ENCODE measurements at places on chromosomes 1 and 21. TPM values are rescaled to one million over a fixed set of nuclear protein-coding genes. Genes with fewer than 3 reads are reported as not detected.

- DNase-seq = no peak
- H3K27ac ChIP-seq = no peak overlapping the region
- no peaks in the 10 kb centered on the region for H3K27me3 ChIP-seq
- no peak overlapping the region for H3K4me3 ChIP-seq
- H3K36me3 ChIP-seq = no peaks in the 10 kb centered on the region
Measured at GRCh38 chr1:153466908-153467307, 6.5 kb upstream of the S100A7 start.

DNA sequence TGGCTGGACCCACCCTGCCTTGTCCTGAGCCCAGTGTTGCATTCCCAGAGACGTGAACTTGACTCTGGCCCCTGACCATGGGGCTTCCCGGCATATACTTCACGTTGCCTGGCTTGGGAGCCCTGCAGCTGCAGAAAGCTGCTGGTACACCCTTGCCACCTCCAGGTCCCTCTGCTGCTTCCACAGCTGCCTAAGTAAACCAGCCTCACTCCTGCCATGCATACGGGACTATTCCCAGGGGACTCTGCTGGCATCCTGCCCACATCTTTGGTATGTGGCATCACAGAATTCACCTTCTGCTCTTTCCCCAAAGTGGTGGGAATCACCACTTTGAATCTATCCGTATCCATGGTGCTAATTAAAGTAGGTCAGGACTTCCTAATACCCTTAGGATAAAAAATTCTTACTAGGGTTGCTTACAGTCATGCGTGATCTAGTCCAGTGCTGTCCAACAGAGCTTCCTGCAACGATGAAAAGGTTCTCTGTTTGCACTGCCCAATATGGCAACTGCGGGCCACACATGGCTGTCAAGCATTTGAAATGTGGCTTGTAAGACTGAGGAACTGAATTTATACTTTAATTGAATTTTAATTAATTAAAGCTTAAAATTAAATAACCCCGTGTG, 203.0 kb downstream of the GRIK3 start:
- peaks cover 25% of the 10 kb centered on the region for H3K27me3 ChIP-seq
- no peaks in the 10 kb centered on the region for H3K36me3 ChIP-seq
- no peak overlapping the region for H3K4me3 ChIP-seq
- DNase-seq = no peak
- peaks cover 28% of the 10 kb centered on the region for H3K4me1 ChIP-seq

DNA sequence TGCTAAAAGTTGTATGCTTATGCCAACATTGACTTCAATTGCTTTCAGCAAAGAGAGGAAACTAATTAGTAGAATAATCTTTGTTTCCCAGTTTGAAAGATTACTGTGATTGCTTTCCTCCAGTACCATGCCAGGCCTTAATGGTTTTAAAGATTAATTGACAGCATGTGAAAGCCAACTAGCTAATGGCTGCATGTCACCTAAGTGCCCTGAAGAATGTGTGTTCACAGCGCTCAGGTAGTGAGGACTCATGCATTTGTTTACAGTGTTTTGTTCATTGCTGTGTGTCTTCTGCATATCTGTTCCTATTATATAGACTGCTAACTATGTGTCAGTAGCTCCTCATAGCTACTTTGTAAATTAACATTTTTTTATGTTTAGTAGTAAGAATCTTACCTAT, 335.6 kb downstream of the LRRIQ3 start:
- H3K36me3 ChIP-seq = no peaks in the 10 kb centered on the region
- no peaks in the 10 kb centered on the region for H3K4me1 ChIP-seq
- H3K27me3 ChIP-seq = no peaks in the 10 kb centered on the region

GRCh38 chr21:17440969-17441368, 71.9 kb upstream of the CXADR start:
- no peaks in the 10 kb centered on the region for H3K27me3 ChIP-seq
- peak overlapping the region; percentile 21 for H3K4me3 ChIP-seq
- H3K36me3 ChIP-seq = no peaks in the 10 kb centered on the region
- H3K27ac ChIP-seq = peak overlapping the region; percentile 84

GRCh38 chr1:216600730-216601609, 122.3 kb downstream of the ESRRG start:
- no peaks in the 10 kb centered on the region for H3K27me3 ChIP-seq
- H3K4me3 ChIP-seq = peak overlapping the region; percentile 64
- no peaks in the 10 kb centered on the region for H3K36me3 ChIP-seq
- H3K27ac ChIP-seq = 0 out of 2 replicates have a peak overlapping the region, but pooled peaks have one; percentile 33
- H3K4me1 ChIP-seq = no peaks in the 10 kb centered on the region
- peak; percentile 37 for DNase-seq

DNA sequence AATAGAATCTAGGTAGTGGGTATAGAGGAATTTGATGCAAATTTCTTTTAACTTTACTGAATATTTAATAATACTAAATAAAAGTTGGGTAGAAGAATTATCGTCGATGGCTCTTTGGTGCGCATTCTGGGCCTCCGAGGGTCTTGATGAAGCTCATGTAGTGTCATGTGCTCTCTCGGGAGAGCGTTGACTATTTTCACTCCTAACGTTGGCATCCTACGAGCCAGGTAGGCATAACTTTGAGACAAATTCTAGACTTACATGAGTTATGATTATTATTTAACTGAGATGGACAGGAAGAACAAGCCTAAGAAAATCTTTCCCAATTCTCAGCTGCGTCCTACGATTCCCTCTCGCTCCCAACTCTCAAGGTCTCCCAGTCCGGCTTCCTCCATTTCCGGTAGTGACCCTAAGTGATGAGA, 550 bp upstream of the PCAT6 start:
- H3K27me3 ChIP-seq = no peaks in the 10 kb centered on the region
- H3K4me3 ChIP-seq = peak overlapping the region; percentile 86
- DNase-seq = no peak
- 0 out of 2 replicates have a peak overlapping the region, but pooled peaks have one; percentile 12 for H3K27ac ChIP-seq

GRCh38 chr1:192787914-192788585, 20.8 kb upstream of the RGS2 start:
- H3K27ac ChIP-seq = no peak overlapping the region
- H3K27me3 ChIP-seq = no peaks in the 10 kb centered on the region
- H3K4me3 ChIP-seq = no peak overlapping the region
- H3K4me1 ChIP-seq = no peaks in the 10 kb centered on the region
- DNase-seq = no peak

GRCh38 chr1:20882837-20883236, 95.7 kb upstream of the HP1BP3 start:
- no peaks in the 10 kb centered on the region for H3K4me1 ChIP-seq
- no peak overlapping the region for H3K27ac ChIP-seq
- H3K27me3 ChIP-seq = no peaks in the 10 kb centered on the region
- no peak overlapping the region for H3K4me3 ChIP-seq
- H3K36me3 ChIP-seq = no peaks in the 10 kb centered on the region

- no peak overlapping the region for H3K4me3 ChIP-seq
- 0 out of 2 replicates have a peak, but pooled peaks cover 4% of the 10 kb centered on the region for H3K4me1 ChIP-seq
- H3K27ac ChIP-seq = no peak overlapping the region
- H3K36me3 ChIP-seq = no peaks in the 10 kb centered on the region
- H3K27me3 ChIP-seq = no peaks in the 10 kb centered on the region
Measured at GRCh38 chr1:48931506-48932192, 155.0 kb upstream of the BEND5 start.

DNA sequence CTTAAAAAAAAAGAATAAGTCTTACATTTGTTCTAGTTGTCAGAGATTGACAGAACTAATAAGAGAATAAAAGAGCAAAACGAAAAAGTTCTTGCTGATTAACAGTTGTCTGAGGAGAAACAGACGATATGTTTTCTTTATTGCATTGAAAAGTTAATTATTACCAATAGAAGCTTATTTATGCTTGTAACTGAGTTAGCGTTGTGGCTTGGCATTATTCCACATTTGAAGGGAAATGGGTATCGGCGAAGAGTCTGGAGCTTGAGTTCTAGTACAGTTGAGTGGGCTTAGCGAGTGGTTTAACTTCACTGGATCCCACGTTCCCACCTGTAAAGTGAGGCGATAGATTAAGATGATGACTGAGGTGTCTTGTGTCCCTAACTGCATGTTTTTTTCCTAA, 109.0 kb downstream of the SDCCAG8 start:
- no peak overlapping the region for H3K27ac ChIP-seq
- no peaks in the 10 kb centered on the region for H3K27me3 ChIP-seq
- DNase-seq = no peak
- no peaks in the 10 kb centered on the region for H3K36me3 ChIP-seq
- H3K4me1 ChIP-seq = no peaks in the 10 kb centered on the region

Gene C4BPB
- 1.4 TPM for total RNA-seq

Gene PAPPA2
- 0.50 TPM for total RNA-seq

Gene AUNIP
- 11.0 TPM for total RNA-seq

Gene PLA2G2C
- 0.48 TPM for total RNA-seq

Gene RGS13
- not detected for total RNA-seq

Measured in PC-9 (cell line).